ENCODE measurements at places on chromosomes 3 and 15.
A peak's percentile ranks its signal among the peaks of the same experiment; 100 is the strongest.

GRCh38 chr3:177591379-177591778, 394.1 kb upstream of the TBL1XR1 start:
- no peak for DNase-seq

DNA sequence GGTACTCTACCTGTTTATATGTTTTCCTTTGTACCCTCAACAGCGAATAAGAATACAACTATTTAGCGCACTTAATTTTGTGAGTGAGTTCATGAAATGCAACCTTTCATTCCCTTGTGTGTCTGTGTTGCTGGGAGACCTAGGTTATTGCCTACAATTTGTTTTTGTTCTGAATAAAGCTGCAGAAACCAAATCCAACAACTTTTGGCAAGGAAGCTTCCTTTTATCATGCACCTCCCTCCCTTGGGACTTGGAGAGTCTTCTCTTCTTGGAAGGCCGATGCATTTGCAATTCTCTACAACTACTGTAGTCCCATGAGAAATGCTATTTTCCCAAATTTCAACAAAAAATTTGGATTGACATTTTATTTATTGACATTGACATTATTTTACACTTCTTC, 1002.4 kb upstream of the CADM2 start:
- no peak for DNase-seq

- no peak for DNase-seq
Observed at GRCh38 chr15:51240066-51240465, 98.3 kb downstream of the CYP19A1 start.

DNA sequence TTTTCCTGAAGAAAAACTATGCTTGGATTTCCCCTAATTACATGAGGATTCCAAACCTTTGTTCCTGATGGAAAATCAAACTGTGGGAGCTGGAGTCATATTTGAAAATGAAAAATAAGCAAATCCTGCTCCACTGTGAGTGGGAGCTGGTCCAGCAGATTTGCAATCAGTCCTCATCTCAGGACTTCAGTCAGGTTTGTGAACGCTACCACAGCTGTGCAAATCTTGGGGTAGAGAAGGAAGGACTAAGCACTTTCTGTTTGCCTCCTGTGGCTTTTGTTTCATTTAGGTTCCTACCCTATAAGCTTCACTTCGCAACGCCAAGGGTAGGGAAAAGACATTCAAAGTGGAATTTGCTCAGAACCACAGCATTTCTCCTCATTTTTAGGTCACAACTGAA, 238.2 kb downstream of the TUSC7 start:
- no peak for DNase-seq

GRCh38 chr3:107833722-107834416, 257.0 kb downstream of the CD47 start:
- no peak for DNase-seq

GRCh38 chr3:8778475-8778874, 9.1 kb upstream of the OXTR start:
- DNase-seq = no peak

- no peak for DNase-seq
Observed at GRCh38 chr15:83613714-83614113, 40.2 kb upstream of the ADAMTSL3 start.

DNA sequence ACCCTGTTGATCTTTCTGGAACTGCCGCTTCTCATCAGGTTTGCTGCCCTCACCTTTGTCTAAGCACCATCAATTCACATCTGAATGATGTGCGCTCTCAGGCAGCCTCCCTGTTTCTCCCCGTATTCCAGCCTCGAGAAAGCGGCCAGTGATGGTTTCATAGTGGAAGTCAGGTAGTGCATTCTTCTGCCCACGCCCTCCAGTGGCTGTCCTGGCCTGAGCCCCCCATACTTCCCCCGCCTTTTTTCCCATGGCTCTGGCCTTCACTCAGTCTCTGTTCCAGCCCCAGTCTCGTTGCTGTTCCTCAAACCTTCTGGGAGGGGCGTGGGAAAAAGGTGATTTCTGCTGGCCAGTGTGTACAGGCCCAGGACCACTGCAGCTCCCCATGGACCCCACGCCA, 101.3 kb downstream of the ASB7 start:
- DNase-seq = no peak

DNA sequence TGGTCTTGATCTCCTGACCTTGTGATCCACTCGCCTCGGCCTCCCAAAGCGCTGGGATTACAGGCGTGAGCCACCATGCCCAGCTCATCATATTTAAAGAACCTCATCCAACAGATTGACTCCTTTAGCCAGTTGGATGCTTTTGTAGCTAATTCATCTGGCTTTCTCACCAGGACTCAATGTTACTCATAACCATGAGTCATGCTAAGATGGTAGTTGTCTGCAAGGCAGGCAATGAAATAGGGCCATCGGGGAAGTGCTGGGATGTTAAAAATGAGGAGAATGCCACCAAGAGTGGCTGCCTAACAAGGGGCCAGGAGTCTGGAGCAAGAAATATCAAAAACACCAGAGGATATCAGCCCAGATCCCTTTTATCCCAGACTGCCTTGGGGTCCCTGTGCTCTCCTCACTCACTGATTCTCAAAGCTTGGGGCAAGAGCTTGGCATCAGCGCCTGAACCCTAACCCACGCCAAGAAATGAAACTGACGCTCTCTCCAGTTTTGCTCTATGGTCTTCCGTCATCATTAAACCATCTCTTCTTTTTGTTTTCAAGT, 7.4 kb upstream of the PCOLCE2 start:
- DNase-seq = no peak

- DNase-seq = no peak
Observed at GRCh38 chr15:99956820-99957641, 223.8 kb upstream of the LYSMD4 start.

DNA sequence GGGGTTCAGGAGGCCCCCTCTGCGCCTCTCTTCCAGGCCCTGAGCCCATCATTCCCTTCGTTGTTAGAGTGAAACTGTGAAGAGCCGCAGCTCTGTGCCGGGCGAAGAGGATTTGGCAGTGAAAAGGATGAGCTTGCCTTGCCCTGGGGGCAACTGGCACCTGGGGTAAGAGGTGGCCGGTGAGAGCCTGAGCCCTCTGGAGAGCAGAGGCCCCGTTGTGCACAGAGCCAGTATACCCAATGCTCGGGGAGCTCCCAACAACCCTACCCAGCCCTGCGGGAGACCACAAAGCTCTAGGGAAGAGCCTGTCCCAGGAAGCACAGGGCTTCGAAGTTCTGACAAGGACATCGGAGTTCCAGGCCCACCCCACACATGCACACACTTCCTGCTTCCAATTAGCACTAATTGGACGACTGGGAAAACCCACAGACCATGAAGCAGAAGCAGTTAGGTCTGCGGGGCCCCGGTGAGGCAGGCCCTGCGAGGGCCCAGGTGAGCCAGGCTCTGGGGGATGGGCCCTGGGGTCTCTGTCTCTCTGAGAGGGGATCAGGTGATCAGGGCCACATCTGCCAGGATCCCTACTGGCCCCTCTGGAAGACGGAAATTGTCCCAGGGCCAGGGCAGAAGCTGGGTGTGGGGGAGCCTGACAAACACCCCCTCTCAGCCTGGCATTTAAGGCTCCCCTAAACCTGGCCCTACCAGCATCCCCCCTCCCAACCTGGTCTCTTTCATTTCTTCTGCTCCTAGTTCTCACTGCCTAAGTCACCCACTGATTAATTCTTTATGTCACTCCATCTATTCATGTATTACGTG, 27.9 kb upstream of the SFMBT1 start:
- DNase-seq = no peak

- DNase-seq = no peak
Observed at GRCh38 chr3:99731499-99731898, 86.2 kb upstream of the CMSS1 start.

DNA sequence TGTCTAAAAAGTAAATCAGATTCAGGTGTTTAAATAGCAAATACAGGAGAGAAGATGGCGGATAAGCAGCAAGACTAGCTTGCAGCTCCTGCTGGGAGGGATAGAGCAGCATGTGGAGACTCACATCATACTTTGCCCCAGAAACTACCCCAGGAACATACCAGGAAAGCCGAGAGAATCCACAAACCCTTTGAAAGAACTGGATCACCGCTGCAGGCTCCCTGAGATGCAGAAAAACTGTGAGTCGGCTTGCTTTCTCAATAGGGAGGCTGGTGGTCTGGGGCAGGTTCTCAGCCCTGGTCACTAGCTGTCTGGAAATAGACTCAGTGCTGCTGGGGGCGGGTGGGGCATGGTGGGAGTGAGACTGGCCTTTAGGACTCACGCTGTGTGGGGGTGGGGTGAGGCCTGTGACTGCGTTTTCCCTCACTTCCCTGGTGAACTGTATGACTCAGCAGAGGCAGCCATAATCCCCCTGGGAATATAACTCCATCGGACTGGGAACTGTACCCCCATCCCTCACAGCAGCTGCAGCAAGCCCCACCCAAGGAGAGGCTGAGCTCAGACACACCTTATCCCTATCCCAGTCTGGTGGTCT, 142.8 kb downstream of the CNTN6 start:
- no peak for DNase-seq

DNA sequence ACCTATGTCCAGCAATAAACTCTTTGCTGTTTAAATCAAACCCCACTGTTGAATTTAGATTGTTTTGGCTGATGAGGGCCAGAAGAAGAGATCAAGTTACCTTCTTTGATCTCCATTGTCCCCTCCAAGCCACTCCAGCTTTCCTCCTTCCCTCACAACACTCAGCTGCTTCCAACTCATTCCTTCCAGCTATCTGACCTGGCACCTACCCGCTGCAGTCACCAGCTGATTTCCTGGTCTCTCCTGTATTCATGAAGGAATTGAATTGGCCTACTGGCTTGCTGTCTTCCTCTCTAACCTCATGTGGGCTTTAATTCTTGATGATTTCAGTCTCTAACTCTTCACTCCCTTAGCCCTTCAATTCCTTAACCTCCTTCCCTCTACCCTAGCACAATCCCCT, 40.8 kb upstream of the ABHD17C start:
- DNase-seq = no peak

GRCh38 chr3:23999012-23999641, 54.0 kb downstream of the NR1D2 start:
- DNase-seq = peak; percentile 29

DNA sequence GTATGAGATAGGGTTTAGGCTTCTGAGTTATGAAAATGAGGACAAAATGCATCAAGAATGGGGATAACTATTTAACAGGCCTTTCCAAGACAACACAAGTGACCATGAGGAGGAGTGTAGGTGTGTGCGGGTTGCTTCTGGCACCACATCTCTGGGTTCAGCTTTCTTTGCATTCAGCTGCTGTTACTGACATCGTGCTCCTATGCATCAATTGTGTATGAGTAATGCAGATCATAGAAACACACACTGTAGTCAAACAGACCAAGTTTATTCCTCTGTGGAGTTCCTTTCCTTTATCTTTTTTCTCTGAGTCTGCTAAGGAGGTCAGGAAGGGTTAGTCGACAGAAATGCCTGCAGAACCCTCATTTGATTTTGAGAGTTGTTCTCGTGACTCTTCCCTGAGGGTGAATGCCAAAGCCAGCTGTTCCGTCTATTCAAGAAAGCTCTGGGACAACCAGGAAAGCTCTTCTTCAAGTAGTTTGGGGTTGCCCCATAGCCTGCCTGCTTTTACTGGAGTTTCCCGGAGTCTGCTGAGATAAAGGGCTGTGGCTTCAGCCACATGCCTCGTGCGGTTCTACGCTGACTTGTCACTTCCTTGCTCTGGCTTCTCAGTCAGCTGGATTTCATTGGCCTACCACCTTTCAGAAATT, 136.7 kb upstream of the TLE3 start:
- no peak for DNase-seq

GRCh38 chr3:161552984-161553560, 56.5 kb downstream of the OTOL1 start:
- DNase-seq = no peak

DNA sequence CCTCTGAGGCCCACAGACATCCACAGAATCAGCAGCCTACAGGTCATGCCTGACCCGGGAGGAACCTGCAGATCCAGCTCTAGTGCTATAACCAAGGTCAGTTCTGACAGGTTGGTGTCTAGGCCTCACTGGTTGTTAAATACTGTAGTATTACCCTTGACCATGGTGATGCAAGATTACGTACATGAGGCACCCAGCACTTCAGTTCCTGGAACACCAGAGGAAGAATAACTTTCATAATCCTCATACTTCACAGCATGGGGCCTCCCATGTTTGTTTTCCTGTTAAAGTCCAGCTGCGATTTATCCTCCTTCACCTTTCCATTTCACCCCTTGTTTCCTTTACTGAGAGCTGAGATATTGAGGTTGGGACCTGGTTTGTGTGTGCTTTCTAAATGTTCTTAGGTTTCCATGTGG, 34.4 kb upstream of the GLCE start:
- no peak for DNase-seq

DNA sequence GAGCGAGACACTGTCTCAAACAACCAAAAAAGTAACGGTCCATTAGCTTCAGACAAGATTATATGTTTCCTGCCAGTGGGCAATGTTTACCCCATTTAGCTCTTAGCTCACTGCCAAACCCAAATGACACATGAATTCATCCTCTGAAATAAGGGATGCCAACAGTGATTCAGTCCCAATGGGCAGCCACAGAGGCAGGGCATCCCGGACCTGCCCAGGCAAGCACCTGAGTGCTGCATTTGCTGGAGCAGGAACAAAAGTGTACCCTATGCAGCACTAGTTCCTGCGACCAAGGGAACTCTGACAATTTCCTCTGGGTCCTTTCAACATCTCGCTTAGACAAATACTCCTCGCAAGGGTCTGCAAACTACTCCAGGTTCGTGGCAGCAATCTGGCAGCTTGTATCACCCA, 8.0 kb downstream of the IP6K2 start:
- no peak for DNase-seq
